ENCODE measurements at places on chromosomes 7 and 10. TPM values are rescaled to one million over a fixed set of nuclear protein-coding genes. Genes with fewer than 3 reads are reported as not detected.

DNA sequence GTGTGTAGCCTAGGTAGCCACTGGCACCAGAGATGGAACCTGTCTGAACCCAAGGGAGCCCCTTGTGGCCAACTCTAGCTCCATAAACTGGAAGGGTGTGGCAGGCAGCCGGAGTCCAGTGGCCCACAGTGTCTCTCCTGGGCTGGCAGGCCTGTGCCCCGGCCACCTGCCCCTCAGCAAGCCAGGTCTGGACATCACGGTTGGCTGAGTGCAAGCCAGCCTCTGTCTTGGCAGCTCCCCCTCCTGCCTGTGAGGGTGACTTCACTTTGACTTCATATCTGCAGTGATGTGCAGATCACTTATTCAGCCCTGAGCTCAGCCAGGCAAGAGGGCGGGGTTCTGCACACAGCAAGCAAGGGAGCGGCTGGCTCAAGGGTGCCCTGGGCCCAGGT, 1.3 kb upstream of the RET start:
- no peak for DNase-seq
- no peaks in the 10 kb centered on the region for H3K4me1 ChIP-seq
- H3K36me3 ChIP-seq: no peaks in the 10 kb centered on the region

DNA sequence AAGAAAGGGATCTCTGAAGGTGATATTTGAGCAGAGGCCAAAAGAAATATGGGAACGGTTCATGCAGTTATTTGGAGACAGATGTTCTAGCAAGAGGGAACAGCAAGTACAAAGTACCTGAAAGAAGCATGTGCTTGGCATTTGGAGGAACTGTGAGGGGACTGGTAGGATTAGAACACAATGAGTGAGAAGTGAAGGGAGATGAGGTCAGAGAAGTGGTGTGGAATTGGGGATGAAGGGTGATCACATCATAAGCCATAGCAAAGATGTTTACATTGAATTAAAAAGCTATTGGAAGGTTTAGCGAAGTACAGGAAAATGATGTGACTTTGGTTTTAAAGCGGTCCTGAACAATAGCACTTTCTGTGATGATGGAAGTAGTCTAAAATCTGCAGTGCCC, 402.4 kb upstream of the LRGUK start:
- H3K36me3 ChIP-seq: no peaks in the 10 kb centered on the region
- H3K27ac ChIP-seq: no peak overlapping the region
- no peak overlapping the region for H3K4me3 ChIP-seq

Gene ZNF804B
- total RNA-seq: not detected

DNA sequence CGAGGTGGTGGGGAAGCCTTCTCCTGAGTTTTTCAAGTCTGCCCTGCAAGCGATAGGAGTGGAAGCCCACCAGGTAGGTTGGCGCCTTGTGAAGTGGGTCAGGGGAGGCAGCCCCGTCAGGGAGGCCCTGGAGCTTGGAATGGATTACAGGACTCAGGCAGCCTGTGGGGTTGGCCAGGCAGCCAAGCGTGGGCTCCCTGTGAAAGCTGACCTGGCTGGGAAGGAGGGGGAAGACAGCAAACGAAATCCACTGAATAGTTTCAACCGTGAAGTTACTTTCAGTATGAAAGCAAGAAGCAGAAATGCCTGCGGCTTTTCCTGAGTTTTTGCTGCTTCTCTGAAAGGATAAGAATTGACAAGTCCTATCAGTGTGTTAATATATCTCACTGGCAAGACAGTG, 36.4 kb downstream of the LHPP start:
- H3K27me3 ChIP-seq: peaks cover 2% of the 10 kb centered on the region
- peaks cover 5% of the 10 kb centered on the region for H3K36me3 ChIP-seq
- H3K4me1 ChIP-seq: peaks cover 6% of the 10 kb centered on the region
- DNase-seq: no peak
- no peak overlapping the region for H3K4me3 ChIP-seq

Gene PDE6C
- total RNA-seq: not detected

Gene ACBD7
- total RNA-seq: 0.33 TPM

DNA sequence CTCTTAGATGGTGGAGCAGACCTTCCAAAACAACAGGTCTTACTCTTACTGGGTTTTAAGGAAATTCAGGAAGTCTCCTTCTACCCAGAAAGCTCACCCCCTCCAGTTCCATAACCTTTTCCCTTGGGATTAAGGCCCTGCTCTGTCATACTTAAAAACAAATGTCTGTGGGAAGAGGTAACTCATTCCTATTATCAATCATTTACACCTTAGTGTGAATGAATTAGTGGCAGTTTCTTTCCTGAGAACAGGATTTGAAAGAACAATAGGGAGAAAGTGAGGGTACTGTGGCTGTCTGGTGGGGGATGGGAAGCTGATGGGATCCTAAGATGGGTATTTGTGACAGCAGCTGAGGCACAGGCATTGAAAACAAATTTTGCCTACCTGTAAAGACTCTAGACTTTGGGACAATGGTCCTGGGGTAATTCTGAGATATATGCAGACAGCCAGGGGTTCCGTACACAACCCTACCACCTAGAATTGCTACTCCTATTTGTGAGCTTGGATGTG, 22.2 kb upstream of the PDLIM1 start:
- peaks cover 5% of the 10 kb centered on the region for H3K27me3 ChIP-seq
- peaks cover 38% of the 10 kb centered on the region for H3K36me3 ChIP-seq
- H3K4me3 ChIP-seq: no peak overlapping the region
- peaks cover 53% of the 10 kb centered on the region for H3K4me1 ChIP-seq
- peak overlapping the region; percentile 88 for H3K27ac ChIP-seq
- no peak for DNase-seq

GRCh38 chr7:87608431-87608830, 7.7 kb upstream of the ABCB1 start:
- H3K4me3 ChIP-seq: no peak overlapping the region
- no peaks in the 10 kb centered on the region for H3K4me1 ChIP-seq
- peaks cover 2% of the 10 kb centered on the region for H3K27me3 ChIP-seq
- no peaks in the 10 kb centered on the region for H3K36me3 ChIP-seq

Gene MOGAT3
- not detected for total RNA-seq

DNA sequence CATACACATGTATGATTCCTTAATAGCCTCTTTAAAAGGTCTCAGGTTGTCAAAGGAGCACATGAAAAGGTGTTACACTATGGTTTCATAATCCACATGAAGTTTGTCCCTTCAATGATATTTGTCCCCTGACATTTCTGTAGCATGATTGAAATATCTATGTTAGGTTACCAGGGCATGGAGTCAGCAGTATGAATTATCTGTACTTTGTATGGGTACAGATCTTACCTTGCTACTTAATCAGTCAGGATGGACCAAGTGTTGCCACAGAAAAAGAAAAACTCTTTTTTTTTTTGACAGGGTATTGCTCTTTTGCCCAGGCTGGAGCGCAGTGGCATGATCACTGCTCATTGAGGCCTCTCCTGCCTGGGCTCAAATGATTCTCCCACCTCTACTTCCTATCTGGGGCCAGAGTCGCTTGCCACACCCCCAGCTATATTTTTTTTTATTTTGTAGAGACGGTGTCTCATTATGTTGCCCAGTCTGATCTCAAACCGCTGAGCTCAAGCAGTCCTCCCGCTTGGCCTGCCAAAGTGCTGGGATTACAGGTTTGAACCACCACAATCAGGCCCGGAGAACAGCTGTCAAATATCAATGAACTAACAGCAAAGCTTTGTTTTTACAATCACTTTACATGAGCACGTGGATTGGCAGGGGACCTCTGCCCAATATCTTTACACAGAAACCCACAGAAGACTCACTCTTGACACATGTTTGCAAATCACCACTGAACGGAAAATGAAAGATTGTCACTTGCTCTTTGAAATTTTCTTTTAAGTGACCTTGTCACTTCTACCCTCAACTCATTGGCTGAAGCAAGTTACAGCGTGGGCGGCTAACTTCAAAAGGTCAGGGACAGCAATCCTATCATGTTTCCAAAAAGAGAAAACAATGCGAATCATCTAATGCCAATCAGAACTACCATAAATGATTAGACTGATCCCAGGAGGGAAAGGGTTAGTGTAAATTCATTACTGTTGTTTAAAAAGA, 140.2 kb downstream of the PRKG1 start:
- H3K36me3 ChIP-seq: no peaks in the 10 kb centered on the region
- no peaks in the 10 kb centered on the region for H3K27me3 ChIP-seq
- no peak overlapping the region for H3K27ac ChIP-seq

GRCh38 chr7:148856578-148856881, 27.6 kb downstream of the EZH2 start:
- DNase-seq: no peak
- H3K27me3 ChIP-seq: peaks cover 3% of the 10 kb centered on the region
- H3K36me3 ChIP-seq: no peaks in the 10 kb centered on the region
- peak overlapping the region; percentile 27 for H3K27ac ChIP-seq
- peaks cover 22% of the 10 kb centered on the region for H3K4me1 ChIP-seq
- no peak overlapping the region for H3K4me3 ChIP-seq

- no peak overlapping the region for H3K4me3 ChIP-seq
- no peaks in the 10 kb centered on the region for H3K36me3 ChIP-seq
- H3K27me3 ChIP-seq: no peaks in the 10 kb centered on the region
- no peaks in the 10 kb centered on the region for H3K4me1 ChIP-seq
- DNase-seq: no peak
Observed at GRCh38 chr10:88136712-88137111, 273.3 kb downstream of the PTEN start.

Gene MEOX2
- total RNA-seq: 0.10 TPM

Gene TRIM8
- total RNA-seq: 219 TPM

GRCh38 chr7:69429911-69430383, 168.3 kb upstream of the AUTS2 start:
- DNase-seq: peak; percentile 22
- H3K4me3 ChIP-seq: no peak overlapping the region
- H3K27ac ChIP-seq: peak overlapping the region; percentile 74
- peaks cover 4% of the 10 kb centered on the region for H3K27me3 ChIP-seq
- H3K36me3 ChIP-seq: peaks cover 4% of the 10 kb centered on the region
- H3K4me1 ChIP-seq: peaks cover 24% of the 10 kb centered on the region

Gene PIK3CG
- 2.4 TPM for total RNA-seq

Gene ADAM22
- total RNA-seq: 14.6 TPM

GRCh38 chr10:48247680-48248079, 26.8 kb downstream of the FRMPD2 start:
- H3K27ac ChIP-seq: no peak overlapping the region
- no peak overlapping the region for H3K4me3 ChIP-seq
- DNase-seq: no peak
- no peaks in the 10 kb centered on the region for H3K36me3 ChIP-seq

GRCh38 chr7:35831208-35831607, 30.4 kb downstream of the SEPTIN7 start:
- peaks cover 28% of the 10 kb centered on the region for H3K4me1 ChIP-seq
- H3K4me3 ChIP-seq: no peak overlapping the region
- H3K27ac ChIP-seq: peak overlapping the region; percentile 12
- no peak for DNase-seq
- H3K27me3 ChIP-seq: peaks cover 6% of the 10 kb centered on the region
- peaks cover 12% of the 10 kb centered on the region for H3K36me3 ChIP-seq

Gene CRCP
- 19.2 TPM for total RNA-seq

Gene PRF1
- total RNA-seq: not detected

GRCh38 chr10:121339114-121339513, 259.1 kb downstream of the FGFR2 start:
- no peaks in the 10 kb centered on the region for H3K36me3 ChIP-seq
- H3K27ac ChIP-seq: no peak overlapping the region
- peaks cover 30% of the 10 kb centered on the region for H3K4me1 ChIP-seq
- H3K4me3 ChIP-seq: no peak overlapping the region

Gene BAG3
- 24.6 TPM for total RNA-seq

Gene LEP
- total RNA-seq: not detected

Gene IL2RA
- total RNA-seq: not detected

DNA sequence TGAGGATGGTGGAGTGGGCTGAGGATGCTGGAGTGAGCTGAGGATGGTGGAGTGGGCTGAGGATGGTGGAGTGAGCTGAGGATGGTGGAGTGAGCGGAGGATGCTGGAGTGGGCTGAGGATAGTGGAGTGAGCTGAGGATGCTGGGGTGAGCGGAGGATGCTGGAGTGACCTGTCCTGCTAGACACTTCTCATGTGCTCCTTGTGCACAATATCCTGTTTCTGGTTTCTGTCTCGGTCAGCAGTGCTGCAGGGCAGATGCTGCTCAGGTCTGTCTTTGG, 29.2 kb downstream of the ANXA8 start:
- no peaks in the 10 kb centered on the region for H3K4me1 ChIP-seq
- no peak for DNase-seq
- peaks cover 11% of the 10 kb centered on the region for H3K27me3 ChIP-seq
- H3K27ac ChIP-seq: no peak overlapping the region
- H3K36me3 ChIP-seq: peaks cover 5% of the 10 kb centered on the region

Gene PILRA
- 4.2 TPM for total RNA-seq

- no peaks in the 10 kb centered on the region for H3K4me1 ChIP-seq
- no peak overlapping the region for H3K4me3 ChIP-seq
- no peaks in the 10 kb centered on the region for H3K36me3 ChIP-seq
Observed at GRCh38 chr10:121041906-121042305, 190.7 kb downstream of the WDR11 start.

Gene PAPSS2
- total RNA-seq: 31.0 TPM

GRCh38 chr7:99997545-99998137, 17.8 kb upstream of the ZKSCAN1 start:
- H3K4me1 ChIP-seq: peaks cover 3% of the 10 kb centered on the region
- H3K36me3 ChIP-seq: no peaks in the 10 kb centered on the region

Gene RNF32
- 1.9 TPM for total RNA-seq

Gene SORCS1
- 0.56 TPM for total RNA-seq

GRCh38 chr10:105150259-105150880, 509.3 kb downstream of the SORCS3 start:
- no peak overlapping the region for H3K4me3 ChIP-seq
- H3K36me3 ChIP-seq: no peaks in the 10 kb centered on the region
- no peak overlapping the region for H3K27ac ChIP-seq

- H3K27ac ChIP-seq: no peak overlapping the region
- H3K4me1 ChIP-seq: no peaks in the 10 kb centered on the region
- DNase-seq: no peak
Observed at GRCh38 chr7:66047426-66047825, 28.2 kb upstream of the ASL start.

Gene GFRA1
- total RNA-seq: 4.2 TPM

Gene SPDYE18
- total RNA-seq: not detected

Gene PON3
- total RNA-seq: 50.9 TPM

Gene CCL24
- total RNA-seq: not detected

Gene NKX2-3
- 0.82 TPM for total RNA-seq

GRCh38 chr7:143380260-143380645, 892 bp upstream of the ZYX start:
- DNase-seq: peak; percentile 91
- peak overlapping the region; percentile 92 for H3K4me3 ChIP-seq
- peaks cover 17% of the 10 kb centered on the region for H3K27me3 ChIP-seq
- H3K4me1 ChIP-seq: peaks cover 25% of the 10 kb centered on the region
- peaks cover 12% of the 10 kb centered on the region for H3K36me3 ChIP-seq

Gene ACSM6
- not detected for total RNA-seq

DNA sequence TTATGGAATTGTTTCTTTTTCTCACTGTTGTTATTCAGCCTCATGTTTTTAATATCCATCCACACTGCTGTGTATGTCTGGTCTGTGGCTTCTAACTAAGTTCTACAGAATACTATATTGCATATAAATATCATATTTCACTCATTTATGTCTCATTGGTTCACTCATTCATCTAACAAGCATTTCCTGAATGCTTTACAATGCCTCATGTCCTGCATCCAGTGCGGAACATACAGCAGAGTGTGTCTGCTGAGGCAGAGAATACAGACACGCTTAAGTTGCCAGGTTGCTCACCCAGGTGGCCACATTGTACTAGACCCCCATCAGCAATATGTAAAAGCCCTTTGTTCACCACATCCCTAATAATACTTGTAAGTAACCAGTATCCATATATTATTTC, 111.8 kb upstream of the CNTNAP2 start:
- peaks cover 3% of the 10 kb centered on the region for H3K27me3 ChIP-seq
- H3K4me3 ChIP-seq: no peak overlapping the region
- H3K36me3 ChIP-seq: no peaks in the 10 kb centered on the region

All from endothelial cell (in vitro differentiated cells).